ENCODE measurements at places on chromosomes 7 and 10.

- DNase-seq, result no peak
Observed at GRCh38 chr10:71899665-71900412, 48.8 kb upstream of the PSAP start.

GRCh38 chr10:80468806-80469421, 14.8 kb downstream of the TSPAN14 start:
- no peak for DNase-seq

GRCh38 chr10:90378524-90379076, 479.2 kb downstream of the HTR7 start:
- DNase-seq, result peak; percentile 88

DNA sequence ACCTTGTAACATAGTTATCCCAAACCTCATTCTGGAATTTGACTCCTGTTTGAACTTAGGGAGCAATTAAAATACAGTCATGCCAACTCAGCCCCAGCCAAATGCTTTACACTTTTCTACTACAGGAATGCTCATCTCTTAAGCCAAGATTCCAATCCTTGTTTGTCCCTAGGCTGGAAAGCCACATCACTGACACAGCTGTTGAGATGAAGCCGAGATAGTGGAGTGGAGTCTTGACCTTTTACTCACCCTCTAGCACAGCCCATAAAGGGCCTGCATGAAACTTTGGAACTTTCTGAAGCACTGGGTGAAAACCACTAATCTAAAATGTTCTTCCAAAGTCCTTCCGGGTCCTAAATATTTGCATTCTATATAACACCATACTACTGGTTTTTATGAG, 247.3 kb downstream of the ETV1 start:
- DNase-seq, result peak; percentile 78

- DNase-seq, result no peak
Observed at GRCh38 chr7:24718431-24718831, 38.8 kb downstream of the GSDME start.

GRCh38 chr7:42832667-42833066, 79.2 kb downstream of the C7orf25 start:
- peak; percentile 13 for DNase-seq

DNA sequence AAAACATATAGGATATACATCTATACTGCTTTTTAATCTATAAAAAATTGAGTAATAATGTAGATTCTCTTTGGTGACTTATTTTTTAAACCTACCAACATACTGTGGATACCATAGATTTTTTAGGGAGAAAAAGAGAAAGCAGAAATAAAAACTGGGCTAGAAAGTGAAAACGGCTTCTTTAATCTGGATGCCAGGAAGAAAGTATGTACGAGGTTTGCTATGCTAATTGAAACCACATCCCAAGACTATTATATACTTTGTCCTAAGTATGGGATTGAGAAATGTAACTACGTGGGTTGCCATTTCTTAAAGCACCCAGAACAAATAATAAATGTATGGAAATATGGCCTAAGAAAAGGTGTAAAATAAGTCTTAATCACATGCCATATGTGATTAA, 129.0 kb upstream of the NFE2L3 start:
- peak; percentile 9 for DNase-seq

- no peak for DNase-seq
Observed at GRCh38 chr10:129766611-129767550, 197.2 kb downstream of the EBF3 start.

- DNase-seq, result no peak
Observed at GRCh38 chr7:7966141-7966734, 2.4 kb upstream of the GLCCI1 start.

GRCh38 chr7:26487780-26488515, 196.3 kb downstream of the SNX10 start:
- DNase-seq, result no peak

GRCh38 chr7:2440608-2441245, 35.5 kb downstream of the GRIFIN start:
- DNase-seq, result no peak

DNA sequence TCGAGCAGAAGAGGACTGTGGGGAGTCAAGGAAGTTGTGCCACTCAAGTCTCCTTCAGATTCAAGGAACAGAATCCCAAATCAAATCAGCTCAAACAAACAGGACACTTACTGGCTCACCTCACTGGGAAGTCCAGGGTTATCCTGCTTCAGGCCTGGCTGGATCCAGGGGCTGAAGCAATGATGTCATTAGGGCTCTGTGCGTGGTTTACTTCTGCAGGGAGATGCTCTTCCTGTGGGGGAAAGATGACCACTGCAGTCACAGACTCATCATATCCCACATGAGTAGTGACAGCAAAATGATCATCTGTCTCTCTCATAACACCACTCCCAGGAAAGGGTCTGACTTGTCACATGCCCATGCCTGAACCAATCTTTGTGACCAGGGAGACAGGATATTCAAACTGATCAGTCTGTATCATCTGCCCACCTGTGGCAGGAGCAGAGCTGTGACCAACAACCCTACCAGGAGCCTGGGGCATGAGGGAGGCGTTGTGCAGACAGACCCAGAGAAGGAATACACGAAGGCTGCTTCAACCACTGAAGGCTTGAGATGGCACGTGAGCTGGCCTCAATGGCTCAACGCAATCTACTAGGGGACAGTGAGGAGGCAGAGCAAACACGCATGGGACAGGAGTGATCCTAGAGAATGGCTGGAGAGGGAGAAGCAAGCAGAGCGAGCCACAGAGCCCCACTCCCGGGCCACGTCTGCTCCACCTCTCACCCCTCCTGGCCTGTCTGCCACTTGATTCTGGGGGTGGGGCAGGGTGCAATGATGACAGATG, 27.6 kb upstream of the NANOS1 start:
- DNase-seq, result no peak

- DNase-seq, result peak; percentile 47
Observed at GRCh38 chr7:79553811-79554555, 100.5 kb upstream of the MAGI2 start.

DNA sequence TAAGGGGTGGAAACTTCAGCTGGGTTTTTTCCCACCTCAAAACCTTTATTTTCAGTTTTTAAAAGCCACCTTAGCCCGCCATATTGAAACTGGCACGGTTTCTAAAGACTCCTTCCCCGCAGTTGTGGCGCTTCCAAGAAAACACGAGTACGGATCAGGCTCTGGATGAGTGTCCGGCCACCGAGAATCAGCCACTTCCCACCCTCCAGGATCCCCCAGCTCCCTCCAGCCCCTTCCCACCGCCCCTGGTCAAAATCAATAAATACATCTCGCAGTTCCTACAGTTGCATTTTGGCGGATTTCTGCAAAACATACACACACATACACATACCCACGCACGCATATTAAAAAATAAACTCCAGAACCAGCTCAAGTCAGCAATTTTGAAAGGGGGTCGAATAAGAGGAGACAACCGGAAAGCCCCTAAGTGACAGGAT, 1.1 kb downstream of the SFMBT2 start:
- DNase-seq, result peak; percentile 4

GRCh38 chr10:101103430-101103829, 27.7 kb upstream of the TLX1 start:
- no peak for DNase-seq

DNA sequence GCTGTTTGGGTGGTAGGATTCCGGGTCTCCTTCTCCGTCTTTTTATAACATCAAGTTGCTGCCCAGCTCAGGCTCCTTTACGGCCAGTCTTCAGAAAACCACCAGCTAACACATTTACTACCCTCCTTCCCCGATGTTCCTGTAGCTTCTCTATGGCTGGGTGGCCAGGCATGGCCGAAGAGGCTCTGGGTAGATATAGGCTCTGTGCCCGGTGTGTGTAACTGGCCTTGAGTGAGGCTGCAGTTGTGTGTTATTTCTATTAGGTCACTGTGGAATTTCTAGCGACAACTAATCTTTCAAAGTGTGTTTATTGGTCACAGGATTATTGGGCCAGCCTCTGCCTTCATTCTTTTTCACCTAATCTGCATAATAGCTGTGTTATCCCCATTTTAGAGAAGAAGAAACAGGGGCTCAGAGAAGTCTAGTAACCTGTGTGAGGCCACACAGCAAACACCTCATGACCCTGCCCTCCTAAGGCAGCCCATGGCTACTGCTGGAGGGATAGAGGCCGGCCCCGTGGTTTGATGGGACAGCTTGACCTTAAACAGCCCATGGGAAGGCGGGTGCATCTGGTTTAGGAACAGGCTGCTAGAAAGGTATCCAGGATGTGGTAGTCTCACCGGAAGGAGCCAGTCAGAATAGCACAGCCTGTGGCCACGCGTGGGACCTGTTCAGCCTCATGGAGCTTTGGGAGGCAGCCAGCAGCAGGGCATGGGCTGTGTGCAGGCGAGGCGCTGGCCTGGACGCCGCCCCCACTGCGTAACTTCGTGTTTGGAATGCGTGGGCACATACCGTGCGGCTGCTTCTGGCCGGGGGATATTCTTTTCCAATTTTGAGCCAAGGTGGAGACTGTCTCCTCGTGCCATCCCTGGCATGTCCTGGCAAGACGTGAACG, 29.7 kb downstream of the HTRA1 start:
- DNase-seq, result no peak

DNA sequence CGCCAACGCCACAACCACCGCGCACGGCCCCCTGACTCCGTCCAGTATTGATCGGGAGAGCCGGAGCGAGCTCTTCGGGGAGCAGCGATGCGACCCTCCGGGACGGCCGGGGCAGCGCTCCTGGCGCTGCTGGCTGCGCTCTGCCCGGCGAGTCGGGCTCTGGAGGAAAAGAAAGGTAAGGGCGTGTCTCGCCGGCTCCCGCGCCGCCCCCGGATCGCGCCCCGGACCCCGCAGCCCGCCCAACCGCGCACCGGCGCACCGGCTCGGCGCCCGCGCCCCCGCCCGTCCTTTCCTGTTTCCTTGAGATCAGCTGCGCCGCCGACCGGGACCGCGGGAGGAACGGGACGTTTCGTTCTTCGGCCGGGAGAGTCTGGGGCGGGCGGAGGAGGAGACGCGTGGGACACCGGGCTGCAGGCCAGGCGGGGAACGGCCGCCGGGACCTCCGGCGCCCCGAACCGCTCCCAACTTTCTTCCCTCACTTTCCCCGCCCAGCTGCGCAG, 424 bp downstream of the EGFR start:
- peak; percentile 46 for DNase-seq

- no peak for DNase-seq
Observed at GRCh38 chr10:109821672-109822071, 101.6 kb downstream of the XPNPEP1 start.

DNA sequence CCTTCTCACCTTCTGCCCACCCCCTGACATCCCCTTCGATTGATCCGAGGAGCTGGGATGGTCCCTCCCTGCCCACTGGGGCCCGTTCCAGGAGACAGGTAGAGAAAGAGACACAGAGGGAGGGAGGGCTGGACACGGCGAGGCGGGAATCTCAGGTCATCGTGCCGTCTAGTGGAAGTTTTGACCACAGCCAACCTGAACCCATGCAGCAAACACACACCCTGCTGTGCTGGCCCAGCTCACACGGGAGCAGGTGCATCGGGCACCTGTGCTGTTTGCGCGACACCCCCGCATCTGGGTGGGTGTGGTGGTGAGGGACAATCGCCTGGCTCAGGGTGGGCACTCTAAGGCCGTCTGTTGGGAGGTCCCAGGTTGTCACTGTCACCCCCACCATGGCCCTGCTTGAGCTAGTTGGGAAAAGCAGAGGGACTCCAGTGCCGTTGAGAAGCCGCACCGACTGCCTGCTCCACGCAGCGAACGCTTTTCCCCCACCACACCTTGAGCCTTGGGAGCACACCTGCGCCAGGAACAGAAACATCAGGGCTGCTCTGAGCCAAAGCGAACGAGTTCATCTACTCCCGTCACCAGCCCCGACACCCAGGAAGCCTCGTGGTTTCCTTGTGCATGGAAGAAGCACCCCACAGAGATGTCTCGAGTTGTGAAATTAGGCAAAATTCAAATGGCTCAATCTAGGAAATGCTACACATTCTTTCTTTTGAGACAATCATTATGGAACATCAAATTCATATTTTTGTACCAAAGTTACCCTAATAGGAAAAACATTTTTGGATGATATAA, 285.8 kb downstream of the DNAJB6 start:
- no peak for DNase-seq

- no peak for DNase-seq
Observed at GRCh38 chr10:29479081-29479925, 155.5 kb downstream of the SVIL start.

GRCh38 chr10:75294518-75294865, 58.7 kb upstream of the COMTD1 start:
- DNase-seq, result no peak

- DNase-seq, result no peak
Observed at GRCh38 chr10:10213237-10213636, 804.4 kb upstream of the CELF2 start.

GRCh38 chr7:117024811-117025210, 71.5 kb downstream of the ST7 start:
- no peak for DNase-seq

DNA sequence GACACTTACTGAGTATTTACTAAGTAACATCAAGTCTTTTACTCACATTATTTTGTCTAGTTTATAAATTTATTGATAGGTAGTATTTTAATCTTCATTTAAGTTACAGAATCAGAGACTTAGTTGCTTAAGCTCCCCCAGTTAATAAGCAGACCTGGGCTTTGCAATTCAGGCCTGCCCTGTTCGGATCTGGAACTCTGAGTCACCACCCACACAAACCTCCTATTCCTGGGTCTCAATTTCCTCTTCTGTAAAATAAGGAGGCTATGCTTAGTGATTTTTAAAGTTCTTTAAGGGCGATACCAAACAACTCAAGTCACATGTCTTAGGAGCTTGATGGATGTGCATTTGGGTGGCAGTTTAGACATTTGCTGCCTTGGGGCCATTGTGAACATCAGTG, 3.5 kb upstream of the MGAM start:
- DNase-seq, result no peak

- DNase-seq, result no peak
Observed at GRCh38 chr10:74672430-74673165, 153.8 kb upstream of the KAT6B start.

- no peak for DNase-seq
Observed at GRCh38 chr7:101128040-101128834, 1.3 kb downstream of the SERPINE1 start.

DNA sequence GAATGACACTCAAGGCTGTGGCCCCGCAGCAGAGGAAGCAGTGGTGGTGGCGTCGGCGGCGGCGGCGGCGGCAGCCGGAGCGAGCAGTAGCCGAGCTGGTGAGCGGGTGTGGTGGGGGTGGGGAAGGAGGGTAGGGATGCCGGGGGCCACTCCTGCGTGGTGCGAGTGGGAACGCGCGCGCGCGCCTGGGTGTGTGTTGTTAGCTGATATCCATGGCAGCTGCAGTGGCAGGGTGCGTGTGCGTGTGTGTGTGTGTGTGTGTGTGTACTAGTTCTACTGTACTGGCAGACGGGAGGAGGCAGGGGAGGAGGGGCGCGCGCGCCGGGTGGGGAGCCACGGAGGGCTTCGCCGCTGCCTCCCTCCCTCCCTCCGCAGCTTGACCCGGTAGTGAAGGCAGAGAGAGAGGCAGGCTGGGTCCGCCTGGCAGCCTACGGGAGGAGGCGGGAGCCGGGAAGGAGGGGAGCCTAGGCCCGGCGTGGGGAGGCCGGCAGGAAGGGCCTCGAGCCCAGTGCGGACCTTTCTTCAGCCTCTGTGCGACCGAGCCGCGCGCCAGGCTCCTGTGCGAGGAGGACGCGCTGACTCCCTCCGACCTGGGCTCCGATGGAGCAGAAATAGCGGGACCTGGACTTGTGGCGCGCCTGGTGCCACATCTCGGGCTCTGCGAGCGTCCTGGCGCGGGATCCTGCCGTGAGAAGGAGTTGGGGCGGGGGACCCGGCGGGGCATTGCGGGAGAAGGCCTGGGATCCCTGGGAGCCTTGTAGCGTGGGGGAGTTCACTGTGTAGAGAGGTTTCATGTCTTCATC, at the start of gene MAGI2:
MAGI2 (minus strand) TSS at position 110 of the 803 bp plus-strand sequence. CDS start 347 bp downstream, outside the sequence.
- DNase-seq, result peak; percentile 78
